ENCODE measurements at places on chromosomes 6 and 20.

GRCh38 chr6:152598901-152599537 lies 38.1 kb downstream of the SYNE1 start:
- no peak for DNase-seq

GRCh38 chr6:82963191-82963925 lies 102.3 kb downstream of the UBE3D start:
- DNase-seq = no peak

DNA sequence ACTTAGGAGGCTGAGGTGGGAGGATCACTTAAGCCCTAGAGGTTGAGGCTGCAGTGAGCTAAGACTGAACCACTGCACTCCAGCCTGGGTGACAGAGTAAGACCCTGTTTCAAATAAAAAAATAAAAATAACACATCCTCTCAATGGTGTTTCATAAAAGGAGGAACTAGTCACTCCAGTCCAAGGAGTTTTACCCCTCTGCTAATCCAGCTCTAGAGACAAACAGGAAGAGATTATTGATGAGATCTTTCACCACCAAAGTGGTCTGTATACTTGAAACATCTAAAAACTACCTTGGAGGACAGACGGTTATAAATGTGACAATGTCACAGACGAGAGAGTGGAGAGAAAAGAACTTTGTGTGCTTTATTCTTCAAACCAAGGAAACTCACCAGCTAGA lies 58.2 kb downstream of the PIGU start:
- DNase-seq = no peak

DNA sequence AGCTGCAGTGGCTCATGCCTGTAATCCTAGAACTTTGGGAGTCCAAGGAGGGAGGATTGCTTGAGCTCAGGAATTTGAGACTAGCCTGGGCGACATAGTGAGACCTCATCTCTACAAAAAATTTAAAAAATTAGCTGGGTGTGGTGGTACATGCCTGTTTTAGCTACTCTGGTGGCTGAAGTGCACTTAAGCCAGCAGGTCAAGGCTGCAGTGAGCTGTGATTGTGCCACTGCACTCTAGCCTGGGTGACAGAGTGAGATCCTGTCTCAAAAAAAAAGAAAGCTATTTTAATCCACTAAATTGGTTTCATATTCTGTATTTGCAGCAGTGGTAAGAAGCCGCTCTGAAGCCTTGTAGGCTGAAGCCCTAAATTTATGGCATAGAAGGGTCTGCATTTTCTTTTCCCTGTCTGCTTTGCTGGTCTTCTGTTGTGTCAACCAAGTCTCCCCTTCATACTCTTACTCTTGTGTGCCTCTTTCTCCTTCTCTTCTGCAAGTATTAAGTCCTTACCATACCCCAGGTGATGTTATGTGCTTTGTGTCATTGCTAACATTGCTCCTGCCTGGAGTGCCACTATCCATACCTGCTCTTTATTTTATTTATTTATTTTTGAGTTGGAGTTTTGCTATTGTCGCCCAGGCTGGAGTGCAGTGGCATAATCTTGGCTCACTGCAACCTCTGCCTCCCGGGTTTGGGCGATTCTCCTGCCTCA lies 70.9 kb downstream of the MYO6 start:
- DNase-seq = no peak

Measured in foreskin melanocyte (primary cell).